Spinal cord (tissue), 10 donors: ENCODE measurements at places on chromosomes 2 and 18. TPM values are rescaled to one million over a fixed set of nuclear protein-coding genes. Genes with fewer than 3 reads are reported as not detected.

Gene DOCK10
- polyA plus RNA-seq = 65.7 TPM

Gene THOC1
- polyA plus RNA-seq = 61.0 TPM

Gene DHRS9
- polyA plus RNA-seq = 8.9 TPM

Gene SERPINB13
- polyA plus RNA-seq = not detected

Gene AAMP
- polyA plus RNA-seq = 123 TPM

Gene B3GNT2
- 11.0 TPM for polyA plus RNA-seq

Gene UGT1A7
- not detected for polyA plus RNA-seq

Gene CD8B2
- 0.89 TPM for polyA plus RNA-seq

Gene SRD5A2
- polyA plus RNA-seq = 0.21 TPM

Gene MZT2A
- 129 TPM for polyA plus RNA-seq

Gene DYNC1I2
- 209 TPM for polyA plus RNA-seq

Gene GCG
- polyA plus RNA-seq = not detected

Gene TMEM247
- polyA plus RNA-seq = not detected

Gene YPEL5
- polyA plus RNA-seq = 129 TPM

Gene SULT1C2
- polyA plus RNA-seq = 0.95 TPM

Gene HOXD9
- 3.0 TPM for polyA plus RNA-seq

Gene SCN3A
- polyA plus RNA-seq = 54.6 TPM
